ENCODE measurements at places on chromosomes 11 and 22.

DNA sequence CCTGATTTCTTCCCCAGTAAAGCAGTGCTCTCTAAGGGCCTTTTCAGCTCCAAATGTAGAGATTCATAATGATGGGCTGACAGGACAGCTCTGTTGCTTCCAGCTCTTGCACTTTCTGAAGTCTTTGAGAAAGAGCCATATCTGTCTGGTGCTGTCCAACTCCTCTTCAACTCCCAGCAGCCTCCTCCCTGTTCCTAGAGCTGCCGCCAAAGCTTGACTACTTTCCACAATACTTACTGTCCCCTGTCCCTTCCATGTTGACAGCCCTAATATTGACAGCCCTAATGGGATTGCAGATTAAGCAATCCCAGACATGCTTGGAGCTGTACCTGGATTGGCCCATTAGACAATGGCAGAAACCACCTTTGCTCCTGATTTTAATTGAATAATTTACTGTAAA, 29.6 kb downstream of the INSC start:
- no peak for DNase-seq

DNA sequence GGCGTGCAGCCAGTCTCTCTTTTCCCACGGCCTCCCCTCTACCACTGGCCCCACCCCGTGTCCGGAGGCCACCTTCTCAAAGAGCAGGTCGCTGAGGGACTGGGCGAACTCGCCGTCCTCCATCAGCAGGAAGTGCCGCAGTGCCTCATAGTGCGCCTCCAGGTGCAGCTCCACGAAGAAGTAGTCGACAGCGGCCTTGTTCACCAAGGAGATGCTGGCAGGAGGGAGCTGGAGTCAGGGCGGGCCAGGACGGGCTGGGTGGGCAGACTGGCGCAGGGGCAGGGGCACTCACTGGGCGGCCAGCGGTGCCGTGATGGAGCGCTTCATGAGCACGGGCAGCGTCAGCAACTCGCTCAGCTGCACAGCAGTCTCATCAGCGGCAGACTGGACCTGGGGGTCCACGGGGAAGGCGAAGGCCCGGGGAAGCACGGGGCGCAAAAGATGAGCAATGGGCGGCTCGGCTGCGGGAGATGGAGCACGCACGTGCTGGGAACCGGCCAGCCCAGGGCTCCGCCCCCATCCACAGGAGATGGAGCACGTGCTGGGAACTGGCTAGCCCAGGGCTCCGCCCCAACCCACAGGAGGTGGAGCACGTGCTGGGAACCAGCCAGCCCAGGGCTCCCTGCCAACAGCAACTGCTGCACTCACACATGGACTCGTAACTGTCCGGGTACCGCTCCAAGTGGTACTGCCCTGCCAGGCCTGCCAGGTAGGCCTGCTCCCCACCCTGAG, 18.4 kb downstream of the SELENOO start:
- DNase-seq, result peak; percentile 94

- DNase-seq, result no peak
These were observed 2.7 kb upstream of the GNB1L start for GRCh38 chr22:19857382-19857781.

GRCh38 chr11:11025087-11025486, 167.2 kb upstream of the ZBED5 start:
- no peak for DNase-seq

- DNase-seq, result peak; percentile 75
These were observed 4.2 kb downstream of the SLC25A1 start for GRCh38 chr22:19174106-19175025.

GRCh38 chr11:77558380-77558779, 31.4 kb upstream of the AQP11 start:
- DNase-seq, result no peak

GRCh38 chr22:19607192-19608002, 83.2 kb upstream of the CLDN5 start:
- peak; percentile 32 for DNase-seq

DNA sequence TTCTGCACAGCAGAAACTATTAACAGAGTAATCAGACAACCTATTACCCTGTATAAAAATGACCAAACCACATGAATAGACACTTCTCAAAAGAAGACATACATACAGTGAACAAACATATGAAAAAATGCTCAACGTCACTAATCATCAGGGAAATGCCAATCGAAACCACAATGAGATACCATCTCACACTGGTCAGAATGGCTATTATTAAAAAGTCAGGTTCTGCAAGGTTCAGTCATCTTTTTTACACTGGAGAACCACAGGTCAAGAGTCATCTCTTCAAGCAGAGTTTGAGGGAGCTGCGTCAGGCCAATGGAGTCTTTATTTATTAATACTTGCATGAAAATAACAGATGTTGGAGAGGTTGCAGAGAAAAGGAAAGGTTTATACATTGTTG, 40.4 kb downstream of the RCN1 start:
- peak; percentile 44 for DNase-seq

GRCh38 chr11:5504403-5504921, 5.3 kb downstream of the UBQLN3 start:
- DNase-seq, result no peak

DNA sequence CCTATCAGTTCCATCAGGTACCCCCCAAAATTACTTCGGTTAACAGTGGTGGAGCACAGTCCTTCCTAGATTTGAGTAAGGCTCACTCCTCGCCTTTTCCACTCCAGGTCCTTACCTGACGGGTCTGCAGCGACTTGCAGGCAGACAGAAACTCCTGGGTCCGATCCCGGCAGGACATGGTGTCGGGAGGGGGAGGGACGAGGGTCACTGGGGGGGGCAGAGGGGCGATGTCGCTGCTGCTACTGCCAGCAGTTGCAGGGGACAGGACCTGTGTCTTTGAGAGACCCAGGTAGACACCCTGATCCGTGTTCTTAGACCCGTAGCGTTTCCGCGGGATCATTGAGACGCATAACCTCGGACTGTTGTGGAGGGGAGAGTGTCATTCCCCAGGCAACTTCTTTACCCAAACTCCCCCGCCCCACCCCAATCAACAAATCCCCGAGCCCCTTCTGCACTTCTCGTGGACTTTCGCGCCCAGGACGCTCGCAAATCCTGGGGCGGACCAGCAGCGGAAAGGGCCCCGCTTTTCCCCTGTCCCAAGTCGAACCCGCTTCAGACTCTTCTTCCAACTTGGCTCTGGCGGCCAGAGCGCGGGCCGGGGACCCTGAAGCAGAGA, 839 bp downstream of the STX5 start:
- DNase-seq, result no peak

DNA sequence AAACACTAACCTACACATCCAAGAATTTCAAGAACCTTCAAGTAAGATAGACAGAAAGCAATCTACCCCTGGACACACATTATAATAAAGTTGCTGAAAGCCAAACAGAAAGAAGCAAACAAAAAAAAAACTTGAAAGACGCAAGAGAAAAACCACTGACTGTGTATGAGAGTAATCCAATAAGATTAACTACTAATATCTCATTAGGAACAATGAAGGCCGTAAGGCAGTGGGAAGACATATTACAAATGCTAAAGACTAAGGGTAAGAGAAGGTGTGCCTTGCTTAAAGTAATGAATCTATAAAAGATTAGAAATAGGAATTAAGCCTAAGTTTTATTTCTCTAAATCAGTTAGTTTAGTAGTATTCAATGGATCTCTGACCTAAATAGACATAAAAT, 1109.1 kb downstream of the JRKL start:
- no peak for DNase-seq

DNA sequence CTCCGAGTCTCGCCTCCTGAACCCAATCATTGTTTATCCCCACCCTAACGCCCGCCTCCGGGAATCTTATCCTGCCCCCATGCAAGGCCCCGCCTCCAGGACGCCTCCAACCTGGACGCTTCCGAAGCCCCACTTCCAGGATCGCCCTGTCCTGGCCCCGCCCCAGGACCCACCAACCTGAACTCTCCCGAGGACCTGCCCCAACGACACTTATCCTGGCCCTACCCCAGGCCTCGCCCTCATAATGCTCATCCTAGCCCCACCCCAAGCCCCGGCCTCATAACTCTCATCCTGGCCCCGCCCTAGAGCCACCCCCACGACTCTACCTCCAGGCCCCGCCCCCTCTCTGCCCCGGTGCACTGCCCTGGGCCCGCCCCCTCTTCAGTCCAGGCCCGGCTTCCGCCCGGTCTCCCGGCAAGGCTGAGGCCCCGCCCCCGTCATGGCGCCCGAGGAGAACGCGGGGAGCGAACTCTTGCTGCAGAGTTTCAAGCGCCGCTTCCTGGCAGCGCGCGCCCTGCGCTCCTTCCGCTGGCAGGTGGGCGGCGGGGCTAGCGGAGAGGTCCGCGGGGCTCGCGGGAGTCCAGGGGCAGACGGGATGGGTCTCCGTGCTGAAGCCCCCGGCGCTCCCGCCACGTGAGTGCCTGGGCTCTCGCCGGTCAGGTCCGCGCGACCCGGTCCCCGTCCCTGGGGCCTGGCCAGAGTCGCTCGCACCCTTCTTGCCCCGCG, 45.7 kb upstream of the DEFB108B start:
- no peak for DNase-seq

DNA sequence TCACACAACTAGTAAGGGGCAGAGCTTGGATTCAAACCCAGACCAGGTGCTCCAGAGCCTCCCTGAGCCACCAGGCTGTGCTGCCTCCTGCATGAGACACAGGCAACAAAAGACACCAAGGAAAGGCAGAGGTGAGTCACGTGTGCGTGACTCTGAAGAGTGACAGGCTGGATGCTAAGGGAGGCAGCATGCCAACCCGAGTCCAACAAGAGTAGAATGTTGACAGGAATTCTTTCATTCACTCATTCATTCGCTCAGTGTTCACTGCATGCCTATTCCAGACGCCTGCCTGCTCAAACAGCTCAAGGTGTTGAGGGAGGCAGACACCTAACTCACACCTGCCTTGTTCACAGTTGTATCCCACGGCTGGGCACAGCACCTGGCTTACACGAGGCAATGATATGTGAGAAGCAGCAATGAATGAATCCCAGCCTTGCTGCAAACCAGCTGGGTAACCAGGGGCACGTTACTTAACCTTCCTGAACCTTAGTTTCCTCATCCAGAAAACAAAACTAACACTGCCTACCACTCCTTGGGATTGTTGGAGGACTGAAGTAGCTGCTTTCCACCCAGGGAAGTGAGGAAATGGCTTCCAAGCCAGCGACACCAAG, 73.8 kb upstream of the ARFGAP3 start:
- DNase-seq, result no peak

GRCh38 chr22:30615543-30615954, 8.6 kb downstream of the TCN2 start:
- no peak for DNase-seq

GRCh38 chr11:3216027-3216525, 2.5 kb downstream of the MRGPRG start:
- DNase-seq, result no peak

DNA sequence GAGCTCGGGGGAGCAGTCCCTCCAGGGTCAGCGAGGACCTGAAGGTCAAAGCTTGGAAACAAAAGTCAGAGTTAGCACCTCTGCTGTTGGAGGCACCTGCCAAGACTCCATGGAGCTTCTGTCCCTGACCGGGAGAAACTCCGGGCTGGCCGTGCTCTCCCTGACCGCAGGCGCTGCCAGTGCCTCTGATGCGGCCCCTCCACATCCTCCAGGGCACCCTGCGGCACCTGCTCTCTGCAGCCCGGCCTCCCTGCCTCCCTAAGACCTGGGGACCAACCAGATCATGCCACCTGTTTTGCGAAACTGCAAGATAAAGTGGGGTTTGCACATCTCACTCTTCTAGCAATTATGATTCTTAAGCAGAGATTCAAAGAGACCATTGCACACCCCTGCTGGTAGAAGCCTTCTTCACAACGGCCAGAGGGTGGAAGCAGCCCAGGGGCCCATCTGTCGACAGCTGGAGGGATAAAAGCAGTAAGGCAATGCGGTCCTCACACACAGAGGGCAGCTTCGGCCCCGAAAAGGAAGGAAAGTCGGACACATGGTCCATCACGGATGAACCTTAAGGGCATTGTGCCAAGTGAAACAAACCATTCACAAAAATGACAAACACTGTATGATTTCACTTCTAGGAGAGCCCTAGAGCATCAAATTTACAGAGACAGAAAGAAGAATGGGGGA, 477.1 kb downstream of the BRD1 start:
- peak; percentile 9 for DNase-seq

DNA sequence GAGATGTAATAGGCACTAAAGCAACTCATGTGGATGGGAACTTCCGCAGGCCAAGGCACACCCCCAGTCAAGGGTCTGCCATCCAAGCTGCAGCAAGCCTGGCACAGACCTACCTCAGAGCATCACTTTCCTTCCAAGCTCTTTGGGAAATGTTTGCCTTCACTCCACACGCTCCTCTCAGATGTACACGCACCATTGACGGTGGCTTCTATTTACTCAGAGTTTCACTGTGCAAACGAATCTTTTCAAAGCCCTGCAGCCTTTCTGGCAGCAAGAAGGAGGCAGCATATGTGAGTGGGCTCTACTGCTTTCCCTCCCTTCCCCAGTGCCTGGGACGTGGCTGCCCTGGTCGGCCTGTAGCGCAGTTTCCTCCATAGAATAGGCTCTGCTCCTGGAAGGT, 60.9 kb upstream of the USP47 start:
- DNase-seq, result no peak

GRCh38 chr11:126603486-126603885, 248.0 kb downstream of the ST3GAL4 start:
- DNase-seq, result no peak

DNA sequence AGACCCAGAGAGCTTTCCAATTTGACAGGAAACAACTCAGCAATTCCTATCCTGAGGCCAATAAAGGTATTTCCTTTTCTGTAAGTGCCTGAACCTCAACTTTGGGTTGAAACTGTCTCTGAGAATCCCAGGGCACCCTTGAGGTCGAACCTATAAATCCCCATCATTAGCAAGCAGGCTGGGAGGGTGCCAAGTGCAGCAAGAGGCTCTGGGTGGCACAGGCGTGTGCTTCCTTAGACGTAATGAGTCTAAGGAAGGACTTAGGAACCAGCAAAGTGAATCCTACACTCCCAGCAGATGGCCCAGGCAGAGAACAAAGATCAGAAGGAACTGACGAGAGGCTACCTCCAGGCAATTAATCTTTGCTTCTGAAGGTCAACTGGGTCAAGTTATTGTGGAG, 234.3 kb upstream of the NARS2 start:
- DNase-seq, result no peak

- no peak for DNase-seq
These were observed 1126.7 kb upstream of the CCDC90B start for GRCh38 chr11:84412862-84413261.

GRCh38 chr11:10678101-10678500, 15.5 kb downstream of the IRAG1 start:
- no peak for DNase-seq

GRCh38 chr11:13207665-13208594, 69.7 kb upstream of the BMAL1 start:
- peak; percentile 95 for DNase-seq

DNA sequence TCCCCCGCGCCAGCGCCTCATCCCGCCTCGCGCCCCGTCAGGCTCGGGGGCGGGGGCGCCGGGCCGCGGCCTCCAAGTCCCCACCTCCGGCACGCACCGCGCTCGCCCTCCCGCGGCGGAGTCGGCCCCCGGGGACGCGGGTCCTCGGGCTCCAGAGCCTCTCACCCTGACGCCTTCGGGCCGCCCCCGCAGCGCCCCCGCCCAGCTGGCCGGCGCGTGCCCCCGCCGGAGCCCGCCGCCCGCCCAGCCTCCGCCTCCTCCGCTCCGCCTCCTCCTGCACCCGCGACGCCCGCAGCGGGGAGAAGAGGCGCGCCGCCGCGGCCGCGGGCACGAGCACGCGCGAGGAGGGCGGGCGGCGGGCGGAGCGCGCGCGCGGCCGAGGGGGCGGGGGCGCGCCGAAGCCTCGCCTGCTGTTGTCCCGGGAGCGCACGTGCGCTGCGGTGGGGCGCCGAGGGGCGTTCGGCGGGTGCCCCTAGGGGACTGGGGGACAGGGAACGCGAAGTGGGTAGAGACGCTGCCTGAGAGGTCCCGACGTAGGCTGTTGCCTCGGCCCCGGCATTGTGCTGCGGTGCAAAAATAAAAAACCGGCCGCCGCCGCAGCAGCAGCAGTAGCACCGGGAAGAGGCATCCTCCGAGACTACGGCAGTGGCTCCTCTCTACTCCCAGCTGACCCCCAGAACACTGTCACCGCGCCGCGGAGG, 87.4 kb upstream of the ARHGAP32 start:
- DNase-seq, result peak; percentile 77

Data from choroid plexus epithelial cell (primary cell).